ENCODE measurements at places on chromosomes 2 and 18.

DNA sequence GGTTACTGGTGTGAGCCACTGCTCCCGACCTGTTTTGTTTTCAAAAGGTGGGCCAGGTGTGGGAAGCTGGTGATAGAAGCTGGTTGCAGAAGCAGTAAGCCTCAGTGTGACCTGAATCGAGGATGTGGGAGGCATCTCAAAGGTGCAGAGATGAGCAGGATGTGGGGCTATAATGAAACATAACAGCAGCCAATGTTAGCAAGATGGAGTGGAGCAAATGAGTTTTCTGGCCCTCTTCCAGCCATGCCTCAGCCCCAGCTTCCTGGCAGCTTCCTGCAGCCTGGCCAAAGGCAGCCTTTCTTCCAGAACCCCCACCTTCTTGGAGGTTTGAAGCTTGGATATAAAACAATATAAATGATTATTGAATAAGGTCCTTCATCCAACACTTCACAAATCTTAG lies 184.8 kb downstream of the NCK2 start:
- peak; percentile 73 for DNase-seq

GRCh38 chr2:239250216-239251081 lies 150.4 kb downstream of the HDAC4 start:
- DNase-seq, result no peak

DNA sequence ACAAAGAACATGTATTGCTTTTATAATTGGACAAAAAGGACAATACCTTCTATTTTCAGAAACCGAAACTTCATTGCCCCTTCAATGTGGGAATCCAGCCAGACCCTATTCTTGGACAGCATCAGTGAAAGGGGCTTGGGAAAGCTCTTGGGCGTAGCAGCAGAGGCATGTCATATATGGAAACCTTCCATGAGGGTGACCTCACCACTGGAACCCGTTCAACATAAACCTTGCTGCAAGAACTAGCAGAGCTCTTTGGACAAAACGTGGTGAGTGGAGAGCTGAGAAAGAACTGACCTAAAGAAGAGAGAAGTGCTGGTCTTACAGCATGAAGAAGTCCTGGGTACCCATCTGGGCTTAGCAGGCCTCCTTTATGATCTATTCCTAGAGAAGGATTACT lies 22.7 kb upstream of the ACTG2 start:
- no peak for DNase-seq

GRCh38 chr18:12485479-12486105 lies 77.9 kb downstream of the PRELID3A start:
- DNase-seq, result no peak

GRCh38 chr2:99365661-99366060 lies 28.5 kb downstream of the EIF5B start:
- no peak for DNase-seq

- DNase-seq, result no peak
Measured at GRCh38 chr2:184646177-184646576, 47.8 kb downstream of the ZNF804A start.

- no peak for DNase-seq
Measured at GRCh38 chr2:150339282-150339681, 148.2 kb downstream of the RND3 start.

DNA sequence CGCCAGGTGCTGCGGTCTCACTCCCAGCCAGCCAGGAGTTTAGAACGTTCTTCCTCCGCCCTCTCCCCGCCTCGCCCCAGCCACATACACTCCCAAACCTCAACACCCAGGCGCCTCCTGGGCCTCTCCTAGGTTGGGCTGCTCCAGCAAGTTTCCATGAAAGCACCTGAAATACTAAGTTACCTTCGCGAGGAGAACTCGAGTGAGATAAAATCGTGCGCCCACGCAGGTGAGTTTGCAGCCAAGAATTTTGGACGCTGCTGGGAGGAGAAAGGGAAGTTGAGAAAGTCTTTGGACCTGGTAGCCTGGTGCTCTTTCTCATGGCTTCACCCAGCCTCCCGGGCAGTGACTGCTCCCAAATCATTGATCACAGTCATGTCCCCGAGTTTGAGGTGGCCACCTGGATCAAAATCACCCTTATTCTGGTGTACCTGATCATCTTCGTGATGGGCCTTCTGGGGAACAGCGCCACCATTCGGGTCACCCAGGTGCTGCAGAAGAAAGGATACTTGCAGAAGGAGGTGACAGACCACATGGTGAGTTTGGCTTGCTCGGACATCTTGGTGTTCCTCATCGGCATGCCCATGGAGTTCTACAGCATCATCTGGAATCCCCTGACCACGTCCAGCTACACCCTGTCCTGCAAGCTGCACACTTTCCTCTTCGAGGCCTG lies at the start of gene GPR39:
Gene GPR39, plus strand, starts transcription at position 83 of the 673 bp plus-strand sequence.
- DNase-seq, result no peak

DNA sequence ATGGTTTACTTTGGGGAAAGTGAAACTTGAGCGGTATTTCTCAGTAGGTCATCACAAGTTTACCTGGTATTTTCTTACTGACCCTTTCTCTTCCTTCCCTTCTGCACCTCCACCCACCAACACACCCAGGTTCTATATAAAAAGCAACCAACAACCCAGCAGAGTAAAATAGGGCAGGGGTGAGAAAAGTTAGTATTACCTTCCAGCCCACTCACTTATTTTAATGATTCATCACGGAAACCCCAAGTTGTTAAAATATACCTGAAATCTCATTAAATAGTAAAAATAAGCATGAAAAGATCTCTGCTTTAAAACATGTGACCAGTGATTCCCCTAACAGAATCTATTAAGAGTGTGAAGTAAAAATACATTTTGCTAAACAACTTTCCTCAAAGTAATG lies 306.1 kb downstream of the ZEB2 start:
- DNase-seq, result no peak

GRCh38 chr2:60482222-60482621 lies 71.2 kb downstream of the BCL11A start:
- DNase-seq, result no peak

DNA sequence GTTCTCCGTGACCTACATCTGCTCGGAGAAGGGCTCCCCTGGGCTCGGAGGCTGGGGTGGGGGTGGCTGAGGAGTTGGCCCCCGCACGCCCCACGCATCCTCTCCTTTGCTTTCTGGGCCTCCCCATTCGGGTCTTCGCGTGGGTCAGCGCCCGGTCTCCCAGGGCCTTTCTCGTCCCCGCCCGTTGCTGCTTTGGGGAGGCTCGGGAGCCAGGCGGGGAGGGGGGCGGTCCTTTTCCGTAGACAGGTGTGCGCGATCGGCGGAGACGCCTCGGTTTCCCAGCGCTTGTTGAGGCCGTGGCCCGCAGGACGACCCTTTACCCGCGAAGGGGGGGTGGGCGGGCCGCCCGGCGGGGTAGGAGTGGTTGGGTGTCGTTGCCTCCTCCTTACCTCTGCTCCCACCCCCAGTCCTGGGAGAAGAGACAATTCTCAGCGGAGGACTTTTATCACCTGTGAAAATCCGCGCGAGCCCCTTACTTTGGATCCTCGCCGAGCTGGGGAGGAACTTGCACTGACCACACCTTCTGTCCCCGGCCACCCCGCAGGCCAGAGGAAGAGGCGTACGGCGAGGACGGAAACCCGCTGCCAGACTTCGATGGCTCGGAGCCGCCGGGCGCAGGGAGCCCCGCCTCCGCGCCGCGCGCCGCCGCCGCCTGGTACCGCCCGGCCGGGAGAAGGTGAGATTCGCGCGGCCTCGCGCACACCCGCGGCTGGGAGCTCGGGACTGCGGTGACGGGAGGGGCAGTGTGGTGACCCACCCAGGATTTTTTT lies 2.6 kb downstream of the ADCYAP1 start:
- DNase-seq, result no peak
